ENCODE measurements at places on chromosomes 4 and X.
A peak's percentile ranks its signal among the peaks of the same experiment; 100 is the strongest.

GRCh38 chrX:68109162-68109561 lies 324.1 kb downstream of the OPHN1 start:
- DNase-seq, result no peak

DNA sequence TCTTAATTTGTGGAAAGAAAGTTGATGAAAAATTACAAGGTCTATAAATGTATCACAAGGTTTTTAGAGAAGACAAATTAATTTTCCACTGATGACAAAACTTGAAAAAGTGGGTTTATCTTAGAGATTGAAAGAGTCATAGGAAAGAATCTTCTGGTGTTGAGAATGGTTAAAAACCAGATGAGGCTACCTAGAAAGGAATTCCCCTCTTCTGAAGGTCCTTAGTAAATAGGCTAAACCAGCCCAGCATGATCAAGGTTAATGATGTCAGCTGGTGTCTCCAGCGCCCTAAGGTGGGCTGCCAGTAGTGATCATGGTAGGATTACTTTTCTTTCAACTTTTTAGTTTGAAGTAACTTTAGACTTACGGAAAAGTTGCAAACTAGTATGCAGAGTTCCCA lies 71.8 kb upstream of the PGRMC2 start:
- DNase-seq, result no peak

- DNase-seq, result no peak
Observed at GRCh38 chr4:150232029-150232428, 153.8 kb downstream of the DCLK2 start.

- no peak for DNase-seq
Observed at GRCh38 chr4:106256190-106256589, 59.8 kb downstream of the TBCK start.

DNA sequence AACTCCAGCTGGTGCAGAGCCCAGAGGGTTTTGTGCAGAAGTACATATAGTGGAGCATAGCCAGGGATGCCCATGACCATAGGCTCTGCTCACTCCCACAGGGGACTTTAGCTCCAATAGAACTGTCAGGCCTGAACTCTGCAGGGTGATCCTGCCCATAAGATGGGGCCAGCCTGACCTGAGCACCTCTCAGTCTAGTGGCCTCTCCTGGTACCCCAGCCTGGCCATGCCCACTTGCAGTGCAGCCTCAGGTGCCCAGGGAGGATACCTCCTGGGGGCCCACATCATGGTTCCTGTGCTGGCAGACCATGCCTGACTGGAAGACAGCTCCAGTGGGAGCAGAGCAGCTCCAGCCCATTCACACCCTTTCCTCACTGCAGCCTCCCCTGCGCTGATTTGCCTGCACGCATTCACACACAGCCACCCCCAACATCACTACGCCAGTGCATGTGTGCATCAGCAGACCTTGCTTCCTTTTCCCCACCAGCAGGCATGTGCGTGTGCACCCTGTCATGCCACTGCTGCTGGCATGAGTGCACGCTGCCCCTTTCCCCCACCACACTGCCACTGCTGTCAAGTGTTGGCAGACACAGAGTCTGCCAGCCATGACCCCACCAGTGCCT lies 53.0 kb upstream of the MMAA start:
- DNase-seq, result no peak

- no peak for DNase-seq
Observed at GRCh38 chr4:129747756-129748155, 651.8 kb downstream of the C4orf33 start.

- no peak for DNase-seq
Observed at GRCh38 chr4:111454961-111455360, 690.3 kb upstream of the FAM241A start.

GRCh38 chrX:3362956-3363355 lies 16.5 kb upstream of the MXRA5 start:
- DNase-seq, result no peak

DNA sequence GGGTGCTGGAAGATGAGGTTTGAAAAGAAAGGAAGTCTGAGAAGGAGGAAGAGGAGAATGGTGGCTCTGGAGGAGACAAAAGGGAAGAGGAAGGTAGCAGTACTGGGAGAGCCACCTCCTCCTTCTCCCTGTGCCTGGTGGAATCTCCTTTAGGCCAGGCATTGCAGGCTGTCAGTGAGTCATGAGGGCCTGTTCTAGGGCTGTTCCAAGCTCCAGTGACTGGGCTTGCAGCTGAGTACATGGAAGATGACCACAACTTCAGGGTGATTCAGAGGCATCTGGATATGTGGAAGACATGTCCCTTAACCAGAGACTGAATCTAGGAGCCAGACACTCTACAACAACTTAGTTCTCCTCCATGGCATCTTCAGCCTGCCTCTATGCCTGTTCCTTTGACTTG lies 107.8 kb downstream of the EFNB1 start:
- peak; percentile 50 for DNase-seq

DNA sequence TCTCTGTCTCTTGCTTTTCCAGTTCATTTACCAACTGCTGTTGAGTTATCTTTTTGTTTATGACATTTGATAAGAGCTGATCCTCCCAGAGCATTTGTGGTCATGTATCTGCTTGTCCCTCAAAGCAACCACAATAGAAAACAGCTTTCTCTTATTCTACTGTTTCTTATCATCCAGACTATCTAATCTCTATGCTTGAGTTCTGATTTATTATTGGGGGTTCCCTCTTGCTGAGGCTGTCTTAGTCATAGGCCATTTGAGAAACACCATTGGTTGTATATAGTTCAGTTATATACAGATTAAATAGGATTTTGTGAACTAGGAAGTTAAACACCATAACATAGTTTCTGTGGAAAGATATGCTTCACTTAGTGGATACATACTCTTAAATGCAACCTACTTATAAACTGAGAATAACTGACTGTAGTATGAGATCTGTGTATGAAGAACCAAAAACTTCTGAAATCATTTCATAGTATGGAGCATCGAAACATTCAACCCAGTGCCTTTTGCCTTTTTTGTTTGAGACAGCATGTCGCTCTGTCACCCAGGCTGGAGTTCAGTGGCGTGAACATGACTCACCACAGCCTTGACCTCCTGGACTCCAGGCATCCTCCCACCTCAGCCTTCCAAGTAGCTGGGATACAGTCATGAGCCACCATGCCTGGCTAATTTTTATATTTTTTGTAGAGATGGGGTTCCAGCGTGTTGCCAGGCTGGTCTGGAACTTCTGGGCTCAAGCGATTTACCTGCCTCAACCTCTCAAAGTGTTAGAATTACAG lies 75.8 kb downstream of the STIM2 start:
- DNase-seq, result no peak

- DNase-seq, result no peak
Observed at GRCh38 chrX:56232221-56233082, at the start of gene KLF8. TSS of gene KLF8 (plus strand) at chrX:56232356. CDS start at chrX:56233335, 979 bp downstream.

GRCh38 chr4:41111791-41112190 lies 102.6 kb downstream of the APBB2 start:
- DNase-seq, result no peak

DNA sequence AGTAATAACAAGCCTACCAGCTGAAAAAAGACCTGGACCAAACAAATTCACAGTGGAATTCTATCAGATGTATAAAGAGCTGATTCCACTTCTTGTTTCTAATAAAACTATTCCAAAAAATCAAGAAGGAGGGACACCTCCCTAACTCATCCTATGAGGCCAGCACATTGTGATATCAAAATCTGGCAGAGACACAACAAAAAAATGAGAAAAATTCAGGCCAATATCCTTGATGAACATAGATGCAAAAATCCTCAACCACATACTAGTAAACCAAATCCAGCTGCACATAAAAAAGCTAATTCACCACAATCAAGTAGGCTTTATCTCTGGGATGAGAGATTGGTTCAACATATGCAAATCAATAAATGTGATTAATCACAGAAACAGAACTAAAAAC lies 147.9 kb upstream of the NEIL3 start:
- no peak for DNase-seq

DNA sequence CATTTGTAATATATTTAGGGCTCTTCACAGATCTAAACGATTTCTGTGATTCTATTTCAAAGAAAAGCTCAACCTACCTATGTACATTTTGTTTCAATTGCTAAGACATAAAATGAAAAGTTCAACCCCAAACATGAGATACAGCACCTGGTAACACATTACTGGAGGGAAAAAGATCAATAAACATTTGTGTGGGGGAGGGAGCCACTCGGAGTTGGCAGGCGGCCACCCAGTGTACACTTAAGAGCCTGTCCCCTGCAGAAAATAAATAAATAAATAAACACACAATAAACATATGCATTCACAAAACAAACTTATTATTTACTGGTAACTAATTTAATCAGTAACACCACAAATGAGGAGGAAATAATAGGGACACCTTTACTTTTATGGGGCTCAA lies 19.3 kb downstream of the PRSS48 start:
- DNase-seq, result no peak

- DNase-seq, result no peak
Observed at GRCh38 chr4:56241500-56241899, 145.8 kb downstream of the AASDH start.

DNA sequence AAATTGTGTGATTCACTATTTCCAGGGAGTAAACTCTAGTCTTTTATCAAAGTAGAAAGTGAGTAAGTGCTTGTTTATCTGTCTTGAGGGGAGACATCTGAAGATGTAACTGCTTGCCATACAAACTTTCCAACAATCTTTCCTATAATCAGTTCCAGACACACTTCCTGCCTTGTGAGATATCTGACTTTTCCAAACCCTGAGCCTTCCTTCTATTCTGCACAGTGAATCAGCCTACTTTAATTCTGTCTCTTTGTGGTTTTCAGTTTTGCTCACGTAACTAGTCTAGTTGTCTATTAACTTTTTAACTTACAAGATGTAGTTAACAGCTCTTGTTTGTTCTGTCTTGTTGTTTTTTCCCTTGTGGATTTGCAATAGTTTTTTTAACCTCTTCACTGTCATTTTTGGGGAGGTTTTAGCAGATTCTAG lies 947.8 kb downstream of the C4orf33 start:
- DNase-seq, result peak; percentile 73

- peak; percentile 76 for DNase-seq
Observed at GRCh38 chr4:22190855-22191254, 242.3 kb upstream of the KCNIP4 start.

GRCh38 chr4:183399616-183400015 lies 44.8 kb upstream of the CDKN2AIP start:
- no peak for DNase-seq

DNA sequence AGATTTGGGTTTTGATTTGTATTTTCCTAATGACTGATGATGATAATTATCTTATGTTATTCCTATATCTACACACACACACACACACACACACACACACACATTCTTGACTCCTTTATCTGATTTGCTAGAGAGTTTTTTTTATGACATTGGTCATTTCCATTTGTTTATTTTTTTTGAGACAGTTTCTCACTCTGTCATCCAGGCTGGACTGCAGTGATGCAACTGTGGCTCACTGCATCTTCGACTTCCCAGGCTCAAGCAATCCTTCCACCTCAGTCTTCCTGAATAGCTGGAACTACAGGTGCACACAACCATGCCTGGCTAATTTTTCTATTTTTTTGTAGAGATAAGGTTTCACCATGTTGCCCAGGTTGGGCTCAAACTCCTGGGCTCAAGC lies 6.7 kb downstream of the ZNF81 start:
- no peak for DNase-seq

GRCh38 chr4:173735049-173735448 lies 205.0 kb upstream of the HAND2 start:
- DNase-seq, result peak; percentile 28

DNA sequence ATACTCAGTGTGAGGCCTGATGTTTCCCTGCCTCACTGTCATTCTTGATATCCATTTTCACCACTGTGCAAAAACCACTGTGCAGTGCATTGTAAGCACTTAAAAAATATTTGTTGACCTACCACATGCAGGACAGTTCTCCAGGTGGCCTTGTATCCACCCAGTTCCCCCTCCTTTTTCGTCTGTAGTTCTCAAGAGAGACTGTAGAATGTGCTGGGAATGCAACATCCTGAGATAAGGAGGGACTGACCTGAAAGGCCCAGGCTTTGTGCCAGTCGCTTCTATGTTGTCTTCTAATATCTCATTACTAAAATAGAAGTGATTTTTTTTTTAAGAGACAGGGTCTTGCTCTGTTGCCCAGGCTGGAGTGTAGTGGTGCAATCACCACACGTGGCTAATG lies 21.7 kb upstream of the PAQR3 start:
- DNase-seq, result no peak

- DNase-seq, result no peak
Observed at GRCh38 chr4:110676241-110676640, 53.4 kb upstream of the PITX2 start.

- DNase-seq, result no peak
Observed at GRCh38 chrX:49972328-49972860, 50.0 kb downstream of the CLCN5 start.

DNA sequence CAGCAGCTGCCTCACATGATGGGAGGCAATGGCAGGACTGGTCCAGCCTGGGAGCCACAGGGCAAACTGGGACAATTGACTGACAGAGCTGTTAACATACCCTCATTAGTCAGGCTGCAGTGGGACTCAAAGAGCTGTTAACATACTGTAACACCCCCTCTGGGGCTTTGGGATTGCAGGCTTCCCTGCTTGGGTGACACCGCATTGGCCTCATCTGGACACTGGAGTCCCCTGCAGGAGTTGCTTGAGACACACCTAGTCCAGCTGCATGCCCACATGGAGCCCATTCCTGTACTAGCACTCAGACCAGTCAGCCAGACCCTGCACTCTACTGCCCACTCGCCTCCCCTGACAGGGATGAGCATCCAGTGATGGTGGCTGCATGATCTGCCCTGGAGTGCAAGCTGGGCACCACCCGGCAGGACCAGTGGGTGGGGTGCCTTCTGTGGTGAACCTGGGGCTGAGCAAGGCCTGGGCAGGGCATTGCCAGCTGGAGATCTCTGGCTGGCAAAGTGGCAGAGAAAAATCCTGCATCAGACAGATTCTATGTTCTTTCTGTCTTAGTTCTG lies 138.8 kb downstream of the DTHD1 start:
- no peak for DNase-seq

- DNase-seq, result no peak
Observed at GRCh38 chr4:38711066-38711465, 47.1 kb downstream of the KLF3 start.

DNA sequence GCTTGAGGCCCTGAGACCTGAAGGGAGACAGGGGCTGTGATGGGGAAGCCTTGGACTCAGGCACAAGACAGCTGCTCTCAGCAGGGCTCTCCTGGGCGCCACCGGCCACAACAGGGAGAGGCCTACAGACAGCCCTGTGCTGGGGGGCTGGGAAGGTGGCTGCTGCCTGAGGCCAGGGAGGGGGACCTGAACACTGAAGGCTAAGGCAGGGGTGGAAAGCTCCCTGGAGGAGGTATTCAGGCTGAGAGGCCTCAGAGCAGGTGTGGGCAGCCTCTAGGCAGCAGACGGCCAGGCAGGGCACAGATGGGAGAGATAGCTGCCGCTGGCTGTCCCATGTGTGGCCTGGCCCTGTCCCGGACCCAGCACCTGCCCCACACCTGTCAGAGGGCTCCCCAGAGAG lies 33.0 kb downstream of the TACC3 start:
- DNase-seq, result no peak

Measured in fibroblast of skin of left quadriceps (primary cell).